ENCODE measurements at places on chromosomes 1 and 21. TPM values are rescaled to one million over a fixed set of nuclear protein-coding genes. Genes with fewer than 3 reads are reported as not detected.

FCRL1 gene
- not detected for total RNA-seq

DENND2D gene
- 12.7 TPM for total RNA-seq

DNA sequence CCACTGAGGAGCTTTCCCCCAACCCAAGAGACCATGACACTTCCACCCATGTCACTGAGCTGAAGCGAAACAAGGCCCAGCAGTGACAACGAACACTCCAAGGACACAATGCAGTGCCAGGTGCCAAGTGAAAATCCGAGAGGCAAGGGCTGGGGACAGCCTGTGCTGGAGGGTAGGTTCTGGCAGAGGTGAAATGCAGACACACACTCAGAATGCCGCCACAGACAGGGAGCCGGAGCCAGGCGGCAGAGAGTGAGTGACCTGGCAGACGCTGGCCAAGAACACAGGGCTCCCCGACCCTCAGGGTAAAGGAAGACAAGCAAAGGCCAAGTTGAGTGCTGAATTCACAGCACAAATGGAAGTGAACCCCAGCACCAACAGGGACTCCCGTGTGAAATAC lies 78.9 kb downstream of the CD46 start:
- H3K36me3 ChIP-seq = no peaks in the 10 kb centered on the region
- H3K27me3 ChIP-seq = no peaks in the 10 kb centered on the region
- H3K27ac ChIP-seq = no peak overlapping the region
- peaks cover 10% of the 10 kb centered on the region for H3K4me1 ChIP-seq

GRCh38 chr1:218971156-218971555 lies 202.5 kb upstream of the LYPLAL1 start:
- H3K4me3 ChIP-seq = no peak overlapping the region
- H3K4me1 ChIP-seq = no peaks in the 10 kb centered on the region
- no peak for DNase-seq

GRCh38 chr1:232627171-232627570 lies 2.8 kb downstream of the SIPA1L2 start:
- H3K4me3 ChIP-seq = peak overlapping the region; percentile 98
- H3K27me3 ChIP-seq = peaks cover 4% of the 10 kb centered on the region
- peaks cover 3% of the 10 kb centered on the region for H3K36me3 ChIP-seq
- no peak for DNase-seq
- peak overlapping the region; percentile 95 for H3K27ac ChIP-seq

- H3K36me3 ChIP-seq = peaks cover 4% of the 10 kb centered on the region
- peaks cover 17% of the 10 kb centered on the region for H3K4me1 ChIP-seq
- peak overlapping the region; percentile 92 for H3K4me3 ChIP-seq
These were observed 106.0 kb downstream of the SLC45A1 start for GRCh38 chr1:8423692-8424538.

- H3K27me3 ChIP-seq = no peaks in the 10 kb centered on the region
- H3K4me3 ChIP-seq = no peak overlapping the region
- no peak for DNase-seq
- H3K27ac ChIP-seq = no peak overlapping the region
- peaks cover 36% of the 10 kb centered on the region for H3K4me1 ChIP-seq
- H3K36me3 ChIP-seq = no peaks in the 10 kb centered on the region
These were observed 9.3 kb upstream of the SERBP1 start for GRCh38 chr1:67439277-67440029.

Data from type B pancreatic cell (in vitro differentiated cells).